ENCODE measurements at places on chromosomes 4 and X.

DNA sequence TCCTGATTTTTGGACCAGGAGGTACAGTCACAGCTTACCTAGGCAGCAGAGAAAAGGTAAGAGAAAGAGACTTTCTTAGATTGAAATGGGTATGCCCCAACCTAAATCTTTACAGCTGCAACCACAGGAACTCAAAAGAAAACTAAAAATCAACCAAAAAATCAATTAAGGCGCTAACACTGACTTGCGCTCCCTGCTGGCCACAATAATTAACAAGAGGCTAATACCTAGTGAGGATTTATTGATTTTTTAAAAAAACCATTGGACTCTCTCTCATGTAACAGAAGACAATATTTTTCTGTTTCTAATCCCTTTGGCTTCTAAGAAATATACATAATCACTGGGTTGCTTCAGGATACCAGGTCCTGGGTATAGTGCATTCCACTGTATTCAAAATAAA lies 153.9 kb upstream of the TENM3 start:
- DNase-seq: no peak

DNA sequence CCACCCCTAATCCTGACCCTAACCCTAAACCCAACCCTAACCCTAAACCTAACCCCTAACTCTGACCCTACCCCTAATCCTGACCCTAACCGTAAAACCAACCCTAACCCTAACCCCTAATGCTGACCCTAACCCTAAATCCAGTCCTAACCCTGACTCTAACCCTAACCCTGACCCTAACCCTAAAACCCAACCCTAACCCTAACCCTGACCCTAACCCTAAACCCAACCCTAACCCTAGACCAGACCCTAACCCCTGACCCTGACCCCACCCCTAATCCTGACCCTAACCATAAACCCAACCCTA lies 708 bp upstream of the PCGF3 start:
- no peak for DNase-seq

GRCh38 chr4:74466242-74466641 lies 21.3 kb downstream of the AREG start:
- no peak for DNase-seq

GRCh38 chr4:8041172-8041571 lies 101.5 kb upstream of the AFAP1 start:
- DNase-seq: no peak

DNA sequence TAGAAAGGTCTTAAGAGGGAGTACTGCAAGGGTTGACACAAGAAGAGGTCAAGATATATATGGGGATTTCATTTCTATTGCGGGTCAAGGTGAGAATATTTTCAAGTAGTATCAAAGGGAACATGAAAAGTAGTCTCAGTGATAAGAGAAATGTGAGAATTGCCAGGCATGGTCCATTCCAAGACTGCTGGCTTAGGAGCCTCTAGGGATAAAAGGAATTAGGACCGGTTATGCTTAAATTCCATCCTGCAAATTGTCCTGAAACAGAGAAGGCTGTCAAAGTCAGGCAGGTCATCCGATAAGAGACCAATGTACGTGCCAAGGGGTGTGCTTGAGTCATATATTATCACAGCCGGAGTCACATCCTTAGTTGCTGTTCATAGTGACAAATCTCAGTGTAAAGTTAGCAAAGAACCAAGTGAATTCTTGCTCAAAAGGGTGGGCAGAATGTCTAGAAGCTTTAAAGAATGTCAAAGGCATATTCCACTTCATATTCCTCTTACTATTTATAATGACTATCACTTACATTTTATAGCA lies 133.6 kb downstream of the CBLL2 start:
- no peak for DNase-seq

DNA sequence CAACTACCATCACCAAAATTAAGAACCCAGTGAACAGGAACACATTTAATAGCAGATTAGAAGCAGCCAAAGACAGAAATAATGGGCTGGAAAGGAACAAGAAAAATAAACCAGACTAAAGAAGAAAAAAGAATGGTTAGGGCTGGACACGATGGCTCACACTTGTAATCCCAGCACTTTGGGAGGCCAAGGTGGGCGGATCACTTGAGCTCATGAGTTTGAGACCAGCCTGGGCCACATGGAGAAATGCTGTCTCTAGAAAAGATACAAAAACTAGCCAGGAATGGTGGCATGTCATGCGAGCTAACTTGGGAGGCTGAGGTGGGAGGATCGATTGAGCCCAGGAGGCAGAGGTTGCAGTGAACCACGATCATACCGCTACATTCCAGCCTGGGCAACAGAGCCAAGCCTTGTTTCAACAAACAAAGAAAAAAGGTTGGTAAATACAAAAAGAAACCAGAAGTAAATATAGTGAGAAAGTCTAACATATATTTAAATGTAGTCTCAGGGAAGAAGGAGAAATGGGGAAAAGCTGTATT lies 102.0 kb downstream of the AFAP1 start:
- no peak for DNase-seq

- no peak for DNase-seq
These were observed 193.0 kb downstream of the TRIML1 start for GRCh38 chr4:188332265-188332664.

GRCh38 chrX:46554942-46555341 lies 9.7 kb upstream of the ZNF674 start:
- no peak for DNase-seq

DNA sequence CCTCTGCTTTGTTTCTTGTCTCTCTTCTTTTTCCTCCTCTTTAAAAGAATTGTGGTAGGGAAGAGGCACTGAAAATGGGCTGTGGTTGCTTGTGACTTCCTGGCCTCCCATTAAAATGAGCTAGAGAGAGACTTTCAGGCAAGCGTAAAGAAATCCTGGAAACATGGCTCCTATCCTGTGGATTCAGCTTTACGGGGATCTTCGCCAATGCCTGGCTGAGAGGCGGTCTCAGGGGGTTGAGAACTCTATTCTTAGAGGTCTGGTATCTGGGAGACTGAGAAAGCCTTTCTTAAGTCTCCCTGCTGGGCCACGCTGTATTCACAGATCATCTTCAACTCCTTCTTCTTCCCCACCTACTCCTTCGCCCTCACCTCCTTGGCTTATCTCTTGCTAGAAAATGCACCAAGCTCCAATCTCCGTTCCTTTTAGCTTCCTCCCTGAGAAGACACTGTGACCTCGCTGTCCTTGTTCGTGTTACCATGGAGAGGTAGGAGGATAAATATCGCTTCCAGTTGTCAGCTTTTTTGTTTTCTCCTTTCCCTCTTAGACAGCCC lies 542 bp upstream of the KLF8 start:
- no peak for DNase-seq

GRCh38 chr4:132123870-132124623 lies 1025.0 kb upstream of the PCDH10 start:
- DNase-seq: peak; percentile 38

GRCh38 chrX:106710771-106711170 lies 15.7 kb upstream of the RNF128 start:
- no peak for DNase-seq

DNA sequence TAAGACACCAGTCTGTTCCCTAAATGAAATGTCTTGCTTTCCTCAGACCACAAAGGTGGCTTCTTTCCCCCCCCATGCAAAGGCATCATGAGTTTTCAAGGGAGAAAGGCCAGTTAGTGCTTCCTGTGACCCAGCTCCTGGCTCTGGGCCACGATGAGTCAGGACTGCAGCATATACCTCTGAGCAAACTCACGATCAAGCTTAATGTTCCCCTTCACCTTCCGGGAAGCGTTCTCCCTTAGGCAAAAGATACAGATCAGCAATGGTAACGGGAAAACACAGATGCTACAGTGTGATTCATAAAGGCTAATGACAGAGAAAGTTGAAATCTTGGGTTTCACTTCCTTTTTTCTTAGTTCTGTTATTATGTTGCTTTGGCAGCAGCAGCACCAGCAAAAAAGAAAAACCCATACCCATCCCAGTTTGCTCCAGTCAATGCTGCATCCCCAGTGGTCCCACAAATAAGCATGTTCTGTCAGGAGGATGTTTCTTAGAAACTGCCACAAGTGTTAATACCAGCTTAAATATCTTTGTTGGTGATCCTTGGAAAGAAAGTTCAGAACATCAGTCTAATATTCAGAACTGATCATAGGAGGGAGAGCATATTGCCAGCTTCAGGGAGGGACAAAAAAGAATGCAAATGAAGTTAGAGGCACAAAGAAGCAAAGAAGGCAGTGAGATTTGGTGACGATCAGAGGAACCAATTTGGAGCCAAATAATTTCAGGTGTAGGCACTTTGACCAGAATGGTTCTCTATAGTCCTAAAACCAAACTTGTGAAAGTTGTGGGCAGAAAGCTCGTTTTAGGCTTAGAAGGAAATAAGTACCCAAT lies 41.2 kb downstream of the LONRF3 start:
- peak; percentile 63 for DNase-seq

DNA sequence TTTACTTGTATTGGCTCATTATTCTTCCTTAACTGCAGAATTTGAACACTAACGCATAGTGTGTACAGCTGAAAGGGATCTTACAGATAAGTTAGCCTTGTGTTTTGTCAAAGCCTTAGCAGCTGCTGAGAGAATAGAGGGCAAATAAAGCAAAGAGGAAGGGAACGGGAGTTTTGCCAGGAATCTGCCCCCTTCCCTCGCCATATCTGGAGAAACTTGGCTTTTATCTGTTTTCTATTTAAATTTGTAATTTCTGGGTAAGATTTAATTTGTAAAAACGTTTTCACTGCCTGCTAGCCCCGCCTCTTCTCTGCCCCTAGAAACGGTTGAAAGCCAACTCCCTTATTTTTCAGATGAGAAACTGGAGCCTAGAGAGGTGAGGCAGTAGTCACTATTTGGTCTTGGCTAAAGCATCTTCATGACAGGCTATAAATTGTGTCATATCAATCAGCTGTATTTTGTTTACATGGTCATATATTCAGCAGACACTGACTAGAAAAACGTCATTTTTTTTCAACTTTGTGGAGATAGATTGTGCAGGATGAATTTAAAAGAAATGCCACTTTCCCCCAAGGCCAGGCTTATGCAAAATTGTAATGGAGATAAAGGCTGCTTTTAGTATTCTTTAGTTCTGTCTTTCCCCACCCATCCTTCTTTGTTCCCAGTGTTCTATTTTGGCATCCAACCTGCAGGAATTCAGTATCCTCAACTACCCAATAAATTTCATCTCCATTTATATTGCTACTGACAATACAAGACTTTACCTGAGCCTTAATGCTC lies 319.4 kb downstream of the SH2D1A start:
- no peak for DNase-seq

- no peak for DNase-seq
These were observed 177.8 kb downstream of the RASL11B start for GRCh38 chr4:53039741-53040458.

DNA sequence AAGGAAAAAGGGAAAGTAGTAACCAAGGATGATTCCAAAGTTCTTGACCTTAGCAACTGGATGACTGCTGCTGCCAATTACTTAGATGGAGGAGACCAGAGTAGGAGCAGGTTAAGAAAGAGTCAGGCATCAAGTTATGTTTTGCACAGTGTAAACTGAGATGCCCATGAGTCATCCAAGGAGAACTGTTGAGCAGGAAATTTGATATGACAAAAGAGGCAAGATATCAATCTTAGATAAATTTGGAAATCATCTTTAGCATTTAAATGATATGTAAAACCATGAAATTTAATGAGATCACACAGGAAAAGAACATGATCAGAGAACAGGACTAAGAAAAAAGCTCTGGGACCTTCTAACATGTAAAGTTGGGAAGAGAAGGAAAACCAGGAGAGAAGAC lies 361.3 kb downstream of the OPHN1 start:
- peak; percentile 12 for DNase-seq

GRCh38 chr4:60400593-60400992 lies 799.5 kb upstream of the ADGRL3 start:
- DNase-seq: no peak

DNA sequence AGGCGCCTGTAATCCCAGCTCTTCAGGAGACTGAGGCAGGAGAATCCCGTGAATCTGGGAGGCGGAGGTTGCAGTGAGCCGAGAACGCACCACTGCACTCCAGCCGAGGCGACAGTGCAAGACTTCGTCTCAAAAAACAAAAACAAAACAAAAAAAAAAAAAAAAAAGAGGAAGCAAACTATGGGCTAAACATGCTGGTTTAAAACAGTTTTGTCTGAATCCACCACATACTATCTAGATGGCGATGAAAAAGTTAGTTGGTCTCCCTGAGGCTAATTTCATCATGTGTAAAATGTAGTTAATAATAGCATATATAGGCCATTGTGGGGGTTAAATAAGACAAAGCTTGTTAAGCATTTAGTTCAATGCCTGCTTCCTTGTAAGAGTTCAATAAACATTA lies 451.1 kb downstream of the RPA4 start:
- DNase-seq: no peak

GRCh38 chr4:104492183-104492771 lies 2.4 kb downstream of the CXXC4 start:
- no peak for DNase-seq

DNA sequence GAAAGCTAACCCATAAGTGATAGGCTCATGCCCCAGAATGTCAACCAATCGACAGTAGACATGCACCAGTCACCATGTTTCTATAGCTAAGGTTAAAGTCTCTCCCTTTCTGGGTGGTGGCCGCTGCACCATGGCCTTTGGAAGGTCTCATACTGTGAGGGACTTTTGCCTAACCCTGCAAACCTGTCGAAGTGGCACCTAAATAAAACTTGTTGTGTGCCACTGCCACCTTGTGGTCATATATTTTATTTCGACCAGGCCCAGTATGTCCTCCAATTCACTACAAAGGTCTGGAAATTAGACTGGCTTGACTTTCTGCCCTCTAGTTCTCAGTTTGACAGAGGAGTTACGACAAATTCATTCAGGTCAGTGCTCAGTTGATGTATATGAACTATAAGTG lies 163.1 kb downstream of the SMARCA1 start:
- no peak for DNase-seq

DNA sequence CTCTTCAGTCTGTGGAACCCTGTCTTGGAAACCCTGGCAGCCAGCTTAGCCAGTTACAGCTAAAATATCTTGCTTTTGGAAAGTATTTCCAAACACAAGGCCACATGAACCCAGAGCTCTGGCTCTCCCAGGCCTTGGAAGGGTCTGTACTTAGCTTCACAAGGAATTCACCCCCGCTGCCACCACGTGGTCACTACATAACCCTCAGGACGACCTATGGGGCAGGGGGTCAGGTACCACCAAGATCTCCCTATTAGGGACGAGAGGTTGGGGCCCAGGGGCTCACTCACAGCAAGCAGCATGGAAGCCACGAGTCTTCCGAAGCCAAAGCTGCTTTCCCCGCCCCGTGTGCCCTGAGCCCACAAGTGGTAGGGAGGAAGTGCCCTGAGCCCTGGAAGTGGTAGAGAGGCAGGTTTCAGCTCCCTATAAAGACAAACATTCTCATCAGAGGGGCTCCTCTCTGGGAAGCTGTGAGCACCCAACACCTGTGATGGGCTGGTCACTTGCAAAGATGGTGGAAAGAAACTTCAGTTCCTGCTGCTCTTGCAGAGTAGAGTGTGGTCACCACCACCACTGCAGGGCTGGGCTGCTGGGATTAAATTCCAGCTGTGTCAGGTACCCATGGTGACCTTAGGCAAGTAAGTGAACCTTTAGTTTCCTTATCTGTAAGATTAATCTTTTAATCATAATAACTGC lies 4.7 kb upstream of the JAKMIP1 start:
- no peak for DNase-seq
